ENCODE measurements at places on chromosomes 4 and X. TPM values are rescaled to one million over a fixed set of nuclear protein-coding genes. Genes with fewer than 3 reads are reported as not detected.

- DNase-seq, result no peak
These were observed 27.1 kb downstream of the CD99L2 start for GRCh38 chrX:150871341-150871811.

DNA sequence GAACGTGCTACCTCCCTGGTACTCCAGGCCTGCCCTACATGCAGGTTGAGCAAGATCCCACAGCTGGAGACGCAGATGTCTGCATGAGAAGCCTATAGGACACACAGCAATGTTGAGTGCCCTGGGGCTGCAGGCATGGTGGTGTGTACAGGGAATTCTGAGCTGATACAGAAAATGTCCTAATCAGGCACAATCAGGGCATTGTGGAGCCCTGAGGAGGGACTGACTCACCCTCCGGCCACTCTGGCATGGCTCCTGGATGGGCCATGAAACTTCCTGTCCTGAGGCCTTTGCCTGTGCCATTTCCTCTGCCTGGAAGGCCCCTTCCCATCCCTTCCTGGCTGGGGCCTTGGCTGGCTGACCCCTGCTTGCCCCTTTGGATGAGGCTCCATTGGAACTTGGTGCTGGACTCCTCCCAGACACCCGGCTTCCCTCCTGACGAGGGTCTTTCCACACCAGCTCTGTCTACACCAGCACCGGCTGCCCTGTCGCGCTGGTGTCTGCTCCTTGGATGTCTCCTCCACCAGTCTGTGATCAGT lies 16.7 kb upstream of the AFAP1 start:
- peak; percentile 86 for DNase-seq

DNA sequence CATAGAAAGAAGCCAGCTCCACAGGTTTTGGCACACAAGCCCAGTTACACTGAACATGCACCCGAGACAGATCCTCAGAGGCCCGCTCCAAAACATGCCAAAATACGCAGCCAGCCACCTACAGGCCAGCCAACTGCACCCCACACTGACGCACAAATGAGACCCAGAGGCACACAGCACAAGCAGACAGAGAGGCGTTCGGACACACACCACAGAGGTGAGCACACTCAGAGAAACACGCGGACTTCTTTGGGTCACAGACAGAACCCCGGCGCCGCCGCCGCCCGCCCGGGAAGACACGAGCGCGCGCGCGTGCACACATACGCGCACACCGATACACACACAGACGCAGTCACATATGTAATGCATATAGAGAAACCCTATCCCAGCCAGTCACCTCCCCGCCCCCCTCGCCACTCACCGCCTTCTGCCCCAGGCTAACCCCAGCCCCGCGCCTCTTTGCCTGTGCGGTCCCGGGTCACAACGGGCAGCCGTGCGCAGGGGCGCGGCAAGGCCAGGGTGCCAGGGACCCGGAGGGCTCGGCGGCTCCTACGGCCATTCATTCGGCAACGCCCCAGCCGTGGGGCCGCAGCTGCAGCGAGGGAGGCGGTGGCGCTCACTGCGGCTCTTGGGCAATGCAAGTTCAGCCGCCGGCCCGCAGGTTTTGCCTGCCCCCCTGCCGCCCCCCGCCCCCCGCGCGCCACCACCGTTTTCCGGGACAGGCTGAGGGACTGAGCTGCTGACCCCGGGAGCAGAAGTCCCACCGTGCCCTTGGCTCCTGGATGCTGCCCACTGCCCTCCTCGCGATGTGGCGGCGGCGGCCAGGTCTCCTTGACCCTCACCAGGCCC lies 553 bp downstream of the SEPTIN6 start:
- peak; percentile 48 for DNase-seq

DNA sequence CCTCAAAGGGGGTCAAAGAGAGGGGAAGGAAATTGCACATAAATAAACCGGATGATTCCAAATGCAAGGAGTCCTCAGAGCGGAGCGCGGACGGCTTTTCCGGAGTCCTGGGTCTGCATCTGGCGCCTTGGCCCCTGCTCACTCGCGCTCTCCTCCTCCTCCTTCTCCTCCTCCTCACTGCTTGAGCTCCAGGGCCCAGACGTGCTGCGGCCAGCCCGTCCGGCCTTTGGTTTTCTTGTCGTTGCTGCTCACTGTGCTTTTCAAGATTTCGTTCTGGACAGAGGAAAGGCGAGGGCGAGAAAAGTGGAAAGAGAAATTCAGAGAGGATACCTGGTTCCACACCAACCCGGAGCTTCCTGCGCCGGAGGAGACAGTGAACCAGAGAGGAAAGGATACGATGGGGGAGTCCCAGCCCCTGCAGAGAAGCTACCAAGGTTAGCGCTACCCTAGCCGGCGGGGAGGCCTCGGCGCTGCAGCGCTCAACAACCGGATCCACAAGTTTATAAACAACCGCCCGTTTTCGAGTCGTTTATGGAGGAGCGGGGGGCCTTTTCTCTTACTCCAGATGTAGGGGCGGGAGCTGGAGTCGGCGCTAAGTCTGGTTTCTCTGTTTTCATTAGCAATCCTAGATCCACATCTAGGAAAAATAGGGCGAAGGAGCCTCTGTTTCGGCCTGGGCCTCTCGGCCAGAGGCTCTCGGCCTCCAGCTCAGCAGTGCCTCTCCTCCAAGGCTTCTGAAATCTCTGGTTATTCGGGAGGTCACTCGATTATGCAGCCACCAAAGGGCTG lies 2.7 kb downstream of the HAND2 start:
- DNase-seq, result peak; percentile 47

- DNase-seq, result no peak
These were observed 22.0 kb upstream of the TRPC3 start for GRCh38 chr4:121973816-121974215.

DNA sequence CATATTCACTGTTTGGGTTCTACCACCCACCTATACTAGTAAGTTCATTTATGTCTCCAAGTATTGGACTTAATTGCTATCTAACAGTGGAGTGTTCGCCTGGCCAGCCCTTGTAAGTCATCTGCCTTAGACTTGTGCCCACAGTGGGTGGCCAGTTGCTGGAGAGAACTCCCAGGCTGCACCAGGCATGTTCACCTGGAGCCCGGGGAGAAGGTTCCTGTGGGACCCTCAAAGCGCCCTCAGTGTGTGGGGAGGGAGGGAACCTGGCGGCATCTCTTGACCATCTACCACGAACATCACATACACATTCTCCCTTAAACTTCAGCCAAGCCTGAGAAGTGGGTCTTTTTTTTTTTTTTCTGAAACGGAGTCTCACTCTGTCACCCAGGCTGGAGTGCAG lies 138.1 kb downstream of the CPZ start:
- DNase-seq, result no peak

DNA sequence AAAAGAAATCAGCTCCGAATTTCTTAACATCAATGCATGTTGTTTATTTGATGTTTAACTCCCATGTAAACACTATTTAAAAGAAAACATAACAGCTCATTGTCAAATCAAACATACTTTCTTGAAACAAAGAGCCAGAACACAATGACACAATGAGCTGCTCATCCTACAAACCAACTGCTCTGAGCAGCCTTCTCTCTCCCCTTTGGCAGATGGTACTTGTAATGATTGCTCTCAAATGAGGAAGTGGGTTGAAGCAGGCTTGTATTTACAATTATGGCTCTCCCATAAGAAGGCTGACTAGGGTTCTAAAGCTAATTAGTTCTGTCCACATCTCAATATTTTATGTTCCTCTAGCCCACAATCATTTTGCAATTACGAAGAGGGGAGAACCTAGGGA lies 637.8 kb upstream of the ADGRL3 start:
- DNase-seq, result no peak

- DNase-seq, result no peak
These were observed 2.7 kb upstream of the WDR45 start for GRCh38 chrX:49082271-49082871.

GRCh38 chrX:120260369-120260768 lies 9.8 kb downstream of the ZBTB33 start:
- no peak for DNase-seq

GRCh38 chr4:159134429-159134828 lies 31.6 kb downstream of the RAPGEF2 start:
- DNase-seq, result no peak

GRCh38 chrX:13094828-13095341 lies 50.5 kb upstream of the FAM9C start:
- DNase-seq, result no peak

DNA sequence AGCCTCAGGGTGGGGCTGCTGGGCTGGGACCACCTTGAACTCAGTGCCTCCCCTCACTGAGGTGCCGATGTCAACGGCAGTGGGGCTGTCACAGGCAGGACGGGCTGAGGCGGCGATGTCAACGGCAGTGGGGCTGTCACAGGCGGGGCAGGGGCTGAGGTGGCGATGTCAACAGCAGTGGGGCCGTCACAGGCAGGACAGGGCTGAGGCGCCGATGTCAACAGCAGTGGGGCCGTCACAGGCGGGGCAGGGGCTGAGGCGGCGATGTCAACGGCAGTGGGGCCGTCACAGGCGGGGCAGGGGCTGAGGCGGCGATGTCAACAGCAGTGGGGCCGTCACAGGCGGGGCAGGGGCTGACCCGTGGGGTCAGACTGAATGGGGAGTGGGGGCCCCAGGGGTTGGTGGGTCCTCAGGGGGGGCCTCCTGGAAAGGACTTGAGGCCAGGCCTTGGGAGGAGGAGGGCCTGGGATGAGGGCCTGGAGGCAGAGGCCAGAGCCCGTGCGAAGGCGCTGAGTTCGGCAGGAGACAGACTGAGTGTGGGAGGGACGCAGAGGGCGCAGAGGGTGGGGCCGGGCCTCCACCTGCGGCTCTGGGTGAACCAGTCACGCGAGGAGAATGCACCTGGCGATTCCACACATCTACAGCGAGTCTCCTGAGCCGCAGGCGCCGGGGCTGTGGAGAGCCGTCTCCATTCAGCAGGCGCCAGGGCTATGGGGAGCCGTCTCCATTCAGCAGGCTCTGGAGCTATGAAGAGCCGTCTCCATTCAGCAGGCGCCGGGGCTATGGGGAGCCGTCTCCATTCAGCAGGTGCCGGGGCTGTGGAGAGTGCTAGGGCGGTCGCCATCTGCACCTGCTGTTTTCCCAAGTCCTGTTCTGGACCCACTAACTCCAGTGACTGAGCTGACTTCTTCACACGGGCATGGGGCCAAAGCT lies 22.9 kb downstream of the ATP5ME start:
- DNase-seq, result no peak

Gene USP9X
- 86.8 TPM for total RNA-seq

Gene MAGEC3
- total RNA-seq, result not detected

Gene NEIL3
- 0.35 TPM for total RNA-seq

Gene DCAF8L2
- total RNA-seq, result not detected

Gene EGF
- total RNA-seq, result 3.3 TPM
